ENCODE measurements at places on chromosomes 5 and 9.

DNA sequence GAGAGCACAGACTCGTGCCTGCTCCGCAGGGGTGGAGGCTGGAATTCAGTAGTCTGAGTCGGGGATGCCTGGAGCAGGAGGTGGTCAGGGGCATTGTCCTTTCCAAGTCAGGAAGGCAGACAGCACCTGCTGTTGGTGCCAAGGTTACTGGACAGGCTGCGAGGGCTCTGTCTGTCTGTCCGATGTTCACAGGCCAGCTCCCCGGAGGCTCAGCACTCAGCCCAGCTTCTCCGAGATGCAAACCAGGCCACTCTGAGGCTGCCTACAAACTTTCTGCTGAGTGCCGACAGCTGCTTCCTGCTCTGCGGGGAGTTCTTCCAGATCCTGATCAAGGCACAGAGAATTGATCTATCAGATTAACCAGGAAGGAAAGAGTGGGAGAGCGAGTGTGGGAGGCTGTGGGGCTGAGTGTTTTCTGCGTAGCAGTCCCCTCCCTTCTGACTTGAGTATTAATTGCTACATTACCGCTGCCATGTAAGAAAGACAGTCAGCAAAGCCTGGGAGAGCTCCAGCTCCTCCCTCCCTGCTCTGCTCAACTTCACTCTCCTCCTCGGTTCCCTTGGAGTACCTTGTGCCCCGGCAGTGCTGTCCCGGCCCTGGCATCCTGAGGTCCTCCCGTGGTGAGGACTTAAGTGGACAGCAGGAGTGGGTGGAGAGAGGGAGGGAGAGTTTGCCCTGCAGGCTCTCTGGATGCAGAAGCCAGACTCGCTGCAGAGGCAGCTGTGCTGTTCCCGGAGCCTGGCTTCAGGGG is 36.0 kb downstream of the KCNMB1 start:
- no peak for DNase-seq

DNA sequence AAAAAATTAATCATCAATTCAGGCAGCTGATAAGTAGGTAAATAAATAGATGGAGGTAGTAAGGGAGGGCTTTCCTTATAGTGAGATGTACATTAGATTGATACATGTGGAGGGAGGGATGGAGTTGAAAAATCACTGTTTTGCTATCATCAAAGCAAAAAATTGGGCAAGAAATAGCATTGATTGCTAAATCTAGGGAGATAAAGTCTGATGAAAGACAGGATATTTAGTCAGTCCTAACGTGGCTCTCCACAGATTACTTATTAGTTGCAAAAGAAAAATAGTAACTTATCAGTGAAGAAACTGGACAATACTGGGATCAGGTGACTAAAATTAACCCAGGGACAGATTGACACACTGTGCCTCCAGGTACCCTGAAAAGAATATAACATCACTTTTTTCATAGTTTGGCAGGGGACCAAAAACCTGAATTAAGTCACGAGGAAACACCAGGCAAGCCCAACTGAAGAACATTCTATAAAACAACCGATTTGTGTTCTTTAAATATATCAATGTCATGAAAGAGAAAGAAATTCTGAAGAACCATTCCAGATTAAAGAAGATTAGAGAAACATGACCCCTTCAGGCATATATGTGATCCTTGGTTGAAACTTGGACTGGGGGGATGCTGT is 27.1 kb upstream of the GOLPH3 start:
- no peak for DNase-seq

DNA sequence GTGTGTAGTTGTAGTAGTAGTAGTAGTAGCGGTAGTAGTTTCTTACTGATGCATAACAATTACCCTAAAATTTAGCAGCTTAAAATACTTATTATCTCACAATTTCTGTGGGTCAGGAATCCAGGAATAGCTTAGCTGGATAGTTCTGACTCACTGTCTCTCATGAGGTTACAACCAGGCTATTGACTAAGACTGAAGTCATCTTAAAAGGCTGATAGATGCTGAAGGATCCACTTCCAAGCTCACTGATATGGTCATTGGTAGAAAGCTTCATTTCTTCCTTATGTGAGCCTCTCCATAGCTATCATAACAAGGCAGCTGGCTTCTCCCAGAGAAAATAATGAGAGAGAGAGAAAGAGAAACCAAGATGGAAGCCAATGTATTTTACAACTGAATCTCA is 147.5 kb upstream of the FBXL17 start:
- DNase-seq, result peak; percentile 82

DNA sequence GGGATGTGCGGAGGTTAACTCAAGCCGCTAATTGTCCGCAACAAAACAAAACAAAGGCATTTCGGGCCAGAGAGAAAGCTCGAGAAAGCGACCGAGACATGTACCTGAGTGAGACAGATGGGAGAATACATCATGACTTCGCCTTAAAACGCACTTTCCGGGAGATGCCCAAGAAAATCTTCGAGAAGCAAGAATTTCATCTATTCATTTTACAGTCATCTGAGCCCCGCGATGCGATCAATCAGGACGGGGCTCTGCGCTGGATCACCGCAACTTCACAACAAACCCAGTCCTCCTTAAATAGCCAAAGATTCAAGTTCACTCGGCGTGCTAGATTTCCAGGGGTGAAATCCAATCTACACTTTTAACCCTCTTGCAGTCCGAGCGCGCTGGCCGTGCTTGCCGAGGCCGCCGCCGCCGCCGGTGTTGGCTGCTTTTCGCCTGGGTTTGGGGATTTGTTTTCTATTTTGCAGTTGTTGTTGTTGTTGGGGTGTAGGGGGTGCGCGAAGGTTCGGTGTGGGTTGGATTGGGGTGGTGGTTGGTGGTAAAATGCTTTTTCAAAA is 482 bp downstream of the NFIB start:
- DNase-seq, result peak; percentile 21

DNA sequence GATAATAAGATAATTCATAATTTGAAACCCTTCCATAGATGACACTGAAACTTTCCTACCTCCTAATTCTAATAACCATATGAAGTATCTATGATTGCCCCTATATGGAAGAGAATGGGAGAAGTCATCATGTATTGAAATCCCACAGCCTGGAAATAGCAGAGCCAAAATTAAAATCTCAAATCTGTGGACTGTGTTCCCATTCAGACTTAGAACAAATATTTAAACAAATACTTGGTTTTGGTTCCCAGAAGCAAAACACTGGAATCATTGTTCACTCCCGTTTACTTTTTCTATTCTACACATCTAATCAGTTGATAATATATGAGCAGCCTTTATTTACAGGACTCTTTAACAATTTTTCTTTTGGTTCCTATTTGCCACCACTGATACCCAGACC is 92.6 kb upstream of the PTPRD start:
- no peak for DNase-seq

GRCh38 chr5:181232593-181232992 is 9.5 kb downstream of the TRIM41 start:
- DNase-seq, result no peak

- DNase-seq, result peak; percentile 28
These were observed 60.3 kb upstream of the EPB41L4A start for GRCh38 chr5:112479418-112479817.

DNA sequence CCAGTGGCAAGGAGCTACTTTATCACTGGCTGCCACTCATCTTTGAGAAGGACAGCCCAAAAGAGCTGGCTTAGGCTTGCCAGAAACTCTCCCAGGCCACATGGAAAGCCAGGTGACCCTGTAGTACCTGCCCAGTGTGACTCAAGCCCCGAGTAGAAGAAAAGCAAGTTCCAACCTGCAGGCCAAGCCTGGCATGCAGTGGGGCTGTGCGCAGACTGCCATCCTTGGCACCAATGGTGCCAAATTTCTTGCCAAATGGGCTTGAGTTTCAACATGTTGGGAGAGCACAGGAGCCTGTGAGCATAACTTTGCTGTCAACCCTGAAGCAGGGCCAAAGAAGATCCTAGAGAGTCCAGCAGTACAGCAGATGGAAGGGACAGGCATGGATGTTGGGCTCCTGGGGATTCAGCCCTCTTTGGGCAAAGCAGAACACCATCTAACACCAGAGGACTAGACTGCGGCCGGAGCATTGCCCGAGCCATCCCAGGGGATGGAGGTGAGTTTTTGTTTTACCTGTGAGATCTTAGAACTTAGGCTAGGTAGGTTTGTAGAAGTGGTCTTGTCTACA is 27.3 kb upstream of the SHB start:
- no peak for DNase-seq

GRCh38 chr5:173016598-173017046 is 33.1 kb downstream of the ATP6V0E1 start:
- peak; percentile 22 for DNase-seq

GRCh38 chr5:59423021-59423420 is 470.5 kb downstream of the PDE4D start:
- DNase-seq, result peak; percentile 91

DNA sequence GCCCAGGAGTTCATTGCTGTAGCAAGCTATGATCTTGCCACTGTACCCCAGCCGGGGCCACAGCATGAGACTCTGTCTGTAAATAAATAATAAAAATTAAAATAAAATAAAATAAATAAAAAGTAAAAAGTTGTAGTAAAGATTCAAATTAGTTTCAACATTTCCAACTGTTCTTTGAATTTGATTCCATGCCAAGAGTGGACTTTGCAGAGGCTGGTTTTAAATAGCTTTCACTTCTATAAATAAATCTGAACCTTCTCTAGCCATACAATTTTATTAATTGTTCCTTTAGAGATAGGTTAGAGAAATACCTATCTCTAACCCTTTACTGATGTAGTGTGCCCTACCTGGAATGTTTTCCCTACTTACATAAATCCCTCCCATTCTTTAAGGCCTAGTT is 129.7 kb upstream of the SLIT3 start:
- DNase-seq, result no peak

GRCh38 chr5:151719228-151720000 is 32.7 kb upstream of the SPARC start:
- peak; percentile 65 for DNase-seq

GRCh38 chr5:91277093-91277626 is 106.0 kb downstream of the ARRDC3 start:
- peak; percentile 29 for DNase-seq

DNA sequence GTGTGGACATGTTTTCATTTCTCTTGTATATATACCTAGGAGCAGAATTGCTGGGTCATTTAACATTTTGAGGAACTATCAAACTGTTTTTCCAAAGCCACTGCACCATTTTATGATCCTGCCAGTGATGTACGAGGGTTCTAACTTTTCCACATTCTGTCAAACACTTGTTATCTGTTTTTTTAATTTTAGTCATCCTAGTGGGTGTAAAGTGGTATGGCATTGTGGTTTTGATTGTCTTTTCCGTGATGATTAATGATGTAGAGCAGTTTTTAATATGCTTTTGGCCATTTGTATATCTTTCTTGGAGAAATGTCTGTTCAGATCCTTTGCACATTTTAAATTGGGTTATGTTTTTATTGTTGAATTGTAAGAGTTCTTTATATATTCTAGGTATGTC is 107.0 kb downstream of the MELK start:
- DNase-seq, result no peak

DNA sequence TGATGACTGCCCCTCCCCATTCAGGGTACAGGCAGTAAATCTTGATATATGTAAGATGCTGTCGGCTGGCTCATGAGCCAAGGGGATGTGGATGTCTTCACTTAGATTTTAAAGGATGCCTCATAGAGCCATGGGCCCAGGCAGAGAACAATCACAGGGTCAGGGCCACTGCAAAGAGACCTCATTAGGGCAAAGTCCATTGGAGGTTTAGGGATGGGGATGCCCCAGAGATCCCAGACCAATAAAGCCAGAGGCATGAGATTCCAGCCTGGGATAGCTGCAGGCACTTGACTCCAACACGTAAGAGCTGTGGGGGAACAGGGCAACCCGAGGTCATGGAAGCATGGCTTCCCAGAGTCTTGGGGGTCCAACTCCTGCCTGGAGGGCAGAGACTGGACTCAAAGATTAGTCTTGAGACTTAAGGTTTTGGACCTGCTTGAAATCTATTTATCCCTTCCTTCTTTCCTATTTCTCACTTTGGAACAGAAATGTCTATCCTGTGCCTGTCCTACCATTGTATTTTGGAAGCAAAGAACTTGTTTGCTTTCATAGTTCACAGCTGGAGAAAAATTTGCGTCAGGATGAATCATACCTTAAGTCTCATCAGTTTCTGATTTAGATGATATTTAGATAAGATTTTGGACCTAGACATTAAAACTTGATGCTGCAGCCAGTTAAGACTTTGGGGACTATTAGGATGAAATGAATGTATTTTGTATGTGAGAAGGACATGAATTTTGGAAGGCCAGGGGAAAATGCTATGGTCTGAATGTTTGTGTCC is 101.3 kb upstream of the ADRA1B start:
- DNase-seq, result peak; percentile 26

- DNase-seq, result peak; percentile 11
These were observed 107.2 kb downstream of the XRCC4 start for GRCh38 chr5:83184534-83184933.

GRCh38 chr5:96503501-96504236 is 70.6 kb upstream of the PCSK1 start:
- DNase-seq, result no peak

- DNase-seq, result peak; percentile 53
These were observed 42.8 kb downstream of the NFIB start for GRCh38 chr9:14271093-14271673.

- DNase-seq, result no peak
These were observed 164.9 kb upstream of the SEMA6A start for GRCh38 chr5:116739571-116739970.

- DNase-seq, result no peak
These were observed 596 bp upstream of the FGFR4 start for GRCh38 chr5:177085985-177086653.

DNA sequence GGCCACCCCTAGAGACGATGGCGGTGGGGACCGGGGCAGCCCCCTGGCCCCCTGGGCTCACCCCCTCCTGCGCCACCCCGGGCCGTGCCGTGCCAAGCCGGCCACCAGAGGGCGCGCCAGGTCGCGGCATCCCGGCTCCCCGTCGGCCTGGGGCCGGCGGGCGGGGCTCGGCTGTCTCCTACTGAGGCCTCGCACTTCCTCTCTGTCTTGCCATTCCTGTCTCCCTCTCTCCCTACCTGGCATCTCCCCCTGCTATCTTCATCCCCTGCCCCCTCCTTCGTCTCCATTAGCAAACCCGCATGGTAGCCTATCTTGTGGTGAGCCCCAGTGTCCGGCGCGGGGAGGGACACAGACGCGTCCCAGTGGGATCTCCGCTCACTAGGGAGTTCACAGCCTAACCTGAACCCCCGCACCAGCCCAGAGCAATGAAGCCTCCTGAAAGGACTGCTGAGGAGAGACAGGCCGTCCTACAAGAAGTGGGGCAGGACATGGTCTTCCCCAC is 29.8 kb upstream of the FABP6 start:
- peak; percentile 51 for DNase-seq

GRCh38 chr5:83066548-83067110 is 10.6 kb downstream of the TMEM167A start:
- DNase-seq, result no peak

GRCh38 chr5:158382473-158382872 is 523.5 kb upstream of the CLINT1 start:
- DNase-seq, result peak; percentile 98

DNA sequence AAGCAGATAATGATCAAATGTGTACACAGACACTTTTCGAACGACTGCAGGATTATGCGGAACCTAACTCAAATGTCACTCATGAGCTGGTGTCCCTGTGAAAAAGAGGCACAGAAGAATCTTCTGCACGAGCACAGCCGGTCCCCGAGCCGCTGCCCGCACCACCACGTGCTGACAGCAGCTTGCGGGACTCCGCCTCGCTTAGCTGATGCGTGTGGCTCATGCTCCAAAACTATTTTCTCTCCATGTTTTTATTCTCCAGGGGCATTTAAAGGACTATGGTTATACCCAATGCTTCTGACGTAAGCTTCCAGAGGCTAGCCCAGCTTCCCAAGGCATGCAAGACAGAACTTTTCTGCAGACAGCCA is 9.5 kb downstream of the SEC16A start:
- DNase-seq, result no peak
